ENCODE measurements at places on chromosomes 11 and 22. TPM values are rescaled to one million over a fixed set of nuclear protein-coding genes. Genes with fewer than 3 reads are reported as not detected.
A peak's percentile ranks its signal among the peaks of the same experiment; 100 is the strongest.

DNA sequence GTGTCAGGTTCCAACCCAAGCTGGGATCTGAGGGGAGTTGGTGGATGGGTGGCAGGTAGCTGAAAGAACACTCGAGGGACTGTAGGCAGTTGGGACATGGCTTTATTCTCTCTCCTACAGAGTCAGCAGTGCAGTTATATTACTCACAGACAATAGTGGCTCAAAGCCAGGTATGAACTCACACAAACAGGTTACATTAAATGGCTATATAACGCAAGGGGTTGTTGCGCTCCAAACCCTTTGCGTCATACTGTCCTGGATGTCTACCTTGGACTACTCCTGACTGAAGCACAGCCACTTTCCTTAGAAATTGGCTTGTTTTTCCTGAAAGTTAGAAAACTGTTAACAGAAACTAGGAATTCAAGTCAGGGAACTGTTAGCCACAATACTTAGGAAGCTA, 66.4 kb upstream of the OR4B1 start:
- DNase-seq, result no peak

DNA sequence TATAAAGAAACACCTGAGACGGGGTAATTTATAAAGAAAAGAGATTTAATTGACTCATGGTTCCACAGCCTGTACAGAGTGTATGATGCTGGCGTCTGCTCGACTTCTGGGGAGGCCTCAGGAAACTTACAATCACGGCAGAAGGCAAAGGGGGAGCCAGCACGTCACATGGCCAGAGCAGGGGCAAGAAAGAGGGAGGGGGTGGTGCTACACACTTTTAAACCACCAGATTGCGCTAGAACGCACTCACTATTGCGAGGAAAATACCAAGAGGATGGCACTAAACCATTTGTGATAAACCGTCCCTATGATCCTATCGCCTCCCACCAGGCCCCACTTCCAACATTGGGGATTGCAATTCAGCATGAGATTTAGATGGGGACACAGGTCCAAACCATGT, 79.7 kb upstream of the CARD18 start:
- DNase-seq, result no peak

DNA sequence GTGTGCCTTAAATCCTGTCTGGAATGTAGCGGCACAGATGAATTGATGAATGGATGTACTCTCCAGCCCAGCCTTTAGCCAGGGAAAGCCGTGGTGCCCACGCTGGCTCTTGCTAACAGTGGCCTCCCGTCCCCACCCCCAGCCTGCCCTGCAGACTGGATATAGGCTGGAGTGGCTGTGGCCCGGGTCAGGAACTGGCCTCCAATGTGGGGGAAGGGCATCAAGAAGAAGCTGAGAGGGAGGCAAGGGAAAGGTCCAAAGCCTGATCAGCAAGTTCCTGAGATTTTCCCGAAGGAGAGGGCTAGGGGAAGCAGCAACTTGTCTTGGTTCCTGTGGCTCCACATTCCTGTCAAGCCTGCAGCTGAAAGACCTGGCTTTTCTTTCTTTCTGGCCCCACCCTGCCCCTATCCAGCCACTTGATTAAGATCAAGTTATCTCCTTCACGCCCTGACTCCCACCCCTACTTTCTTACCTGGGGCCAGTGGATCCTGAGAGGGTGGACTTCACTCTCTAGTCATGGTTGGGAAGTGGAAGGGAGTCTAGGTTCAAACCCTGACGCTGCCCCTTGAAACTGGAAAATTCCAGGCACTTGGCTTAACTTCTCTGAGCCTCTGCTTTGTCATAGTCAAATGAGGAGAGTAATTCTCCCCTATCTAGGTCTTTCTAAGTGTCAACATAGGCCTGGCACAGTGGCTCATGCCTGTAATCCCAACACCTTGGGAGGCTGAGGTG, 11.0 kb upstream of the MICALL1 start:
- DNase-seq, result no peak

- no peak for DNase-seq
Observed at GRCh38 chr11:83751041-83751440, 464.9 kb upstream of the CCDC90B start.

- DNase-seq, result no peak
Observed at GRCh38 chr11:69471729-69472540, 9.5 kb upstream of the LINC01488 start.

DNA sequence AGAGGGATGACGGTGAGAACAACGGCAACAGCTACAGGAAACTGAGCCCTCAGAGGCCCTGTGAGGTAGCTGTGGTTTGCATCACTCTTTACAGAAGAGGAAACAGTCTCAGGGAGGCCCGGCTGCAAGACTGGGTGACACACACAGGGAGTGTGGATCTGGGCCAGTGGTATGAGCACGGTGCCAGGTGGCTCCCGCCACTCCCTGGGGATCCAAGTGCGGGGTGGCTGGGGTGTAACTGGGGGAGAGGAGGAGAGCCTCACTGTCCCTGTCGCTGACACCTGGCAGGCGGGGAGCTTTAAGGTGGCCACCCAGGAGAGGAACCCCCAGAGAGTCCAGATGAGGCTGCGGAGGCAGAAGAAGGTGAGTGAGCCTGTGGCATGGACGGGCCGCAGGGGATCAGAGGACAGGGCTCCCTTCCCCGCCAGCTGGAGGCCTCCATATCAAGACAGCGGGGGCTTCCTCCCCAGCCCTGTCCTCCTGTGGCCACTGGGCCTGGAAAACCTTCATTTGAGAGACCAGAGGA, 5.6 kb downstream of the RGL4 start:
- DNase-seq, result no peak

- peak; percentile 57 for DNase-seq
Observed at GRCh38 chr22:50469377-50470305, 5.2 kb downstream of the SBF1 start.

- DNase-seq, result peak; percentile 52
Observed at GRCh38 chr11:134118006-134118405, 49.1 kb downstream of the JAM3 start.

DNA sequence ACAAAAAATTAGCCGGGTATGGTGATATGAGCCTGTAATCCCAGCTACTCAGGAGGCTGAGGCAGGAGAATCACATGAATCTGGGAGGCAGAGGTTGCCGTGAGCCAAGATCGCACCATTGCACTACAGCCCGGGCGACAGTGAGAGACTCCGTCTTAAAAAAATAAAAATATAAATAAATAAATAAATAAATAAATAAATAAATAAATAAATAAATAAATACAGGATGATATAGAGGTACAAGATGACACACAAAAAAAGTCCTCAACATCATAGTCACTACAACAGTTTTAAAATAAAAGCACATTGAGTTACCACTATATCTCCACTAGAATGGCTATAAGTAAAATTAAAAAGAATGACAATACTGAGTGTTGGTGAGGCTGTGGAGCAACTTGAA, 97.8 kb downstream of the ALX4 start:
- no peak for DNase-seq

DNA sequence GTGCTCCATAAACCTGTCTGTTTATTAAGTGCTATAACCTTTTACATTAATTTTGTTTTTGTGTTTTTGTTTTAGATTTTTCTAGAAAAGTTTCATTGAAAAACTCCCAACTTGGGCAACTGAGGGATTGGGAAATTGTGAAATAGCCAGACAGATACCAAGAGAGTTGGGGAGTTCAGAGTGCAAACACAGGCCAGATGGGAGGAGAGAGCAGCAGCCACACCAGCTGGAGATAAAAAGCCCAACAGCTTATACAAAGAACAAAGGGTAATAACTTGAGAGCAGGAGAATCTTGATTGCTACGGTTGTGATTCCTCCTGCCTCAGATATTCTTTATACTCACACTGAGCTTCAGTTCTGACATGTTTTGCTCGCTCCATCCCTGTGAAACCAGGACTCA, 1642.2 kb downstream of the LRRC4C start:
- no peak for DNase-seq

GRCh38 chr22:46428602-46429324, 93.2 kb downstream of the TRMU start:
- DNase-seq, result no peak

- peak; percentile 37 for DNase-seq
Observed at GRCh38 chr11:15104166-15104565, 10.6 kb upstream of the INSC start.

- no peak for DNase-seq
Observed at GRCh38 chr22:40768206-40768605, 50.9 kb downstream of the SLC25A17 start.

- DNase-seq, result no peak
Observed at GRCh38 chr11:130815097-130815802, 101.0 kb downstream of the SNX19 start.

- no peak for DNase-seq
Observed at GRCh38 chr11:125091877-125092664, 19.4 kb downstream of the TMEM218 start.

- DNase-seq, result no peak
Observed at GRCh38 chr22:37808294-37808657, 542 bp downstream of the GCAT start.

DNA sequence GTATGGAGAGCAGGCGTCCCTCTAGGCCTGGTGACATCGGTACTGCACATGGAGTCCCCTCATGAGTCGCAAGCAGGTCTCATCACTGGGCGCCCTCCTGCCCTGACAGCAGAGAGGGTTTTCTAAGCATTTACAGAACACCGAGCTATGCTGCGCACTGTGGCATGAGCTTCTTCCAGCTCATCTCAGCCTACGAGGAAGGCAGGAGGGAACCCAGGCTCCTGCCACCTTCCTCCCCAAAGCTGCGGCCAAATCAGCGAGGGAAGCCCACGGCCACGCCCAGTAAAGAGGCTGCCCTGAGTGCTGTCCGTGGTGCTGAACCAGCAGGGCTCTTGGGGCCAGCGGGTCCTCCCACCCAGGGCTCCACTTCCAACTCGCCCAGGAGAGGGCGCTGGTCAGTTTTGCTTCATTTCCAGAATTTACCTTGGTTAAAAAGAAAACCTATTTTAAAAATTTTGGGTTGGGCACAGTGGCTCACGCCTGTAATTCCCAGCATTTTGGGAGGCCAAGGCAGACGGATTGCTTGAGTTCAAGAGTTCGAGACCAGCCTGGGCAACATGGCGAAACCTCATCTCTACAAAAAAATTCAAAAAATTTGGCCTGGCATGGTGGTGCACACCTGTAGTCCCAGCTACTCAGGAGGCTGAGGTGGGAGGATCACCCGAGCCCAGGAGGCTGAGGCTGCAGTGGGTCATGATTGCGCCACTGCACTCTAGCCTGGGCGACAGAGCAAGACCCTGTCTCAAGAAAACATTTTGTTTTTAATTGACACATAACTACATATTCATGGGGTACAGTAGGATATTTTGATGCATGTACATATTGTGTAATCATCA, 34.2 kb downstream of the PHF21B start:
- peak; percentile 77 for DNase-seq

DNA sequence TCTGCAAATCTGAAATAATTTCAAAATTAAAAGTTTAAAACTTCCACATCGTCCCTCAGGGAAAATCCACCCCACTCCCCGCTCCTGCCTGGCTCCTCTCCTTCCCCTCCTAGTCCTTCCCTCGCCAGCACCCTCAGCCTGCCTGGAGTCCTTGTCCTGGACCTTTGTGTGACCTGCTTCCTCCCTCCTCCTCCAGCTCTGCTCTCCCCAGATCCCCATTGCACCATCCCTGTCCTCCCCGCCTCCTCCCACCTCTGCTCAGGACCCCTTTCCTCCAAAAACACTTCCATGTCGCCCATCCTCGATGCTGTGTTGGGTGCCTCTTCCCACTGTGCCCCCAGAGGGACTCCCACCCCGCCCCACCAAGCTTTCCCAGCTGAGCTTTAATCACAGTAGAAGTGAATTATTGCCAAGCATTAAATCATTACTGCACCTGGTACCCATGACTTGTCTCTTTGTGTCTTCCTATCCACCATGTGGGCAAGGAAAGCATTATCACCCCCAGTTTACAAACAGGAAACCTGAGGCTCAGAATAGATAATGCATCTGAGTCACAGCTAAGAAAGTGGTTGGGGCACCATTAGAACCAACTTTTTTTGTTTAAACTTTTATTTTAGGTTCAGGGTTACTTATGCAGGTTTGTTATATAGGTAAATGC, 2.4 kb upstream of the ZP1 start:
- DNase-seq, result no peak

DNA sequence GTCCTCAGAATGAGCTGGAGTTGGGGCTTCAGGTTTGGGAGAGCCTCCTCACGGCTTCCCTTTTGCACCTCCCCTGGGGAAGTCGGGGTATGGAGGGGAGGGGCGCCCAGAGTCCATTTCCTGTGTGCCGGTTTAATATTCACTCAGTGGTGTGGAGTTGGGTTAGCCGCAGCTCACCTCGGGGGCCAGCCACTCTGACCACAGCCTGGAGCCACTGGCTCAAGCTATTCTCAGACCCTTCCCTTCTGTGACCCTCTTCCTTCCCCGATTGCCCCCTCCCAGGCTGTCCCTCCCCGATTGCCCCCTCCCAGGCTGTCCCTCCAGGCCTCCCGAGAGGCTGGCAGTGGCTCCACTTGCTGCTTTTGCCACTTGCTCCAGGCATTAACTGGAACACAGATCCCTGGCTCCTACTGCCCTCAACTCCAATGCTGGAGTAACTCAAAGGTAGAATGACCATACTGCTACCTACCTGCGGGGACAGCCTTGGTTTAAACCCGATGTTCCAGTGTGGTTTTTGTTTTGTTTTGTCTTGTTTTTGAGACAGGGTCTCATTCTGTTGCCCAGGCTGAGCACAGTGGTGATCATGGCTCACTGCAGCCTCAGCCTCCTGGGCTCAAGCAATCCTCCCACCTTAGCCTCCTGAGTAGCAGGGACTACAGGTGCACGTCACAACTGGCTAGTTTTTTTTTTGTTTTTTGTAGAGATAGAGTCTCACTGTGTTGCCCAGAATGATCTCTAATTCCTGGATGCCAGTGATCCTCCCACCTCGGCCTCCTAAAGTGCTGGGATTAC, 29.3 kb downstream of the RPUSD4 start:
- no peak for DNase-seq

DNA sequence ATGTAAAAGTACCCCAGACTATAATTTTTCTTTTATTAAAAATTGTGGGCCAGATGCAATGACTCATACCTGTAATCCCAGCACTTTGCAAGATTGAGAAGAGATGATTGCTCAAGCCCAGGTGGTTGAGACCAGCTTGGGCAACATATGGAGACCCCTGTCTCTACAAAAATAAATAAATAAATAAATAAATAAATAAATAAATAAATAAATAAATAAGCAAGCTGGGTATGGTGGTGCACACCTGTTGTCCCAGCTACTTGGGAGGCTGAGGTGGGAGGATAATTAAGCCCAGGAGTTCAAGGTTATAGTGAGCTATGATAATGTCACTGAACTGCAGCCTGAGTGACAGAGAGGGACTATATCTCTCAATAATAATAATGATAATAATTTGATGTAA, 66.1 kb upstream of the CCDC179 start:
- DNase-seq, result no peak

Gene SLC22A6
- not detected for total RNA-seq

Gene SPTBN2
- total RNA-seq, result 0.57 TPM

Gene ACO2
- total RNA-seq, result 61.2 TPM

Gene ZNF280B
- 1.5 TPM for total RNA-seq

Gene SCGB2A2
- not detected for total RNA-seq

Gene MYO18B
- total RNA-seq, result 10.7 TPM

Gene KIF18A
- 32.3 TPM for total RNA-seq

Gene DLG2
- not detected for total RNA-seq

Data from LHCN-M2 (cell line).